Glutamatergic neuron (in vitro differentiated cells): ENCODE measurements at places on chromosomes 4 and X. TPM values are rescaled to one million over a fixed set of nuclear protein-coding genes. Genes with fewer than 3 reads are reported as not detected.

DNA sequence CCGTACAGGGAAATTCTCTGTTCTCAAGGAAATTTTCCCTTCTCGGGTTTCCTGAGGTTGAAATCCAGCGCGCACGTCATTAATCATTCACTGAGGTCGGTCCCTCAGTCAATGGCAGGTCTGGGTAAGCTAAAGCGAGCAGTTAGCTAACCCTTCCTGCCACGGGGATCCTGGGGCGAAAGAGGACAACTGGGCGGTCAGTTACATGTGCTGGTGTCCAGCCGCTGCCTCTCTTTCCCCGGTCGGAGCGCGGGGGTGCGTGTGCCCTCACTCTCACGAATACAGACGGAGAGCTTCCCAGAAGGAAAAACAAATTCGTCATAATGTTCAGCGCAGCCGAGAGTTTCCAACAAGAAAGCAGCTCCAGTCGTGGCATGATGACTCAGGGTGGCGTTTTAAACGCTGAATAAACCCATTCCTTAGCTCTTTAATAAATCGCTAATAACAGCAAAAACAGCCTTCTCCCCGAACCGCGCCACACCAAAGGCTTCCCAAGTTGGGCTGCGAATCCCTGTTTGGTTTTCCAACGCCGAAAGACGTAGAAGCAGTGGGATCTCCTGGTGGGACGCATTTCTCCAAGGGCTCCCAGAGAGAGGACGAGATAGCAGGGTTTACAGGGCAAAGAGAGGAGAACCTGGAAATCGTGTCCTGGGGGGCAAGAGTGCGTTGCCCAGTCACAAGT is 752 bp upstream of the FGF5 start:
- peaks cover 42% of the 10 kb centered on the region for H3K27me3 ChIP-seq
- no peak overlapping the region for H3K27ac ChIP-seq
- H3K4me3 ChIP-seq, result peak overlapping the region; percentile 96
- H3K4me1 ChIP-seq, result peaks cover 14% of the 10 kb centered on the region
- no peaks in the 10 kb centered on the region for H3K36me3 ChIP-seq

DNA sequence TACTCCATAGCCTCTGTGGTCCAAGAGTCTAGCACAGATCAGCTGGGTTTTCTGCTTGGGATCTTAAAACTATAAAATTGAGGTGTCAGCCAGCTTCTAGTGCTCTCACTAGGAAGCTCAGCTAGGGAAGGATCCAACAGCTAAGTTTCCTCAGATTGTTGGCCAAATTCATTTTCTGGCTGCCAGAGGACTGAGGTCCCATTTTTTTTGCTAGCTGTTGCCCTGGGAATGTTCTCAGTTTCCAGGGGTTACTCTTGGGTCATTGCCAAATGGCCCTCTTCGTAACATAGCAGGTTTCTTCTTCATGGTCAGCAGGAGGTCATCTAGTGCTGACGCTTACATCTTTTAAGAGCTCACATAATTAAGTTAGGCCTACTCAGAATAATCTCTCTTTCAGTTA is 2178.2 kb downstream of the ARAP2 start:
- no peaks in the 10 kb centered on the region for H3K27me3 ChIP-seq
- H3K4me1 ChIP-seq, result no peaks in the 10 kb centered on the region
- no peak overlapping the region for H3K4me3 ChIP-seq
- no peak for DNase-seq
- no peak overlapping the region for H3K27ac ChIP-seq
- H3K36me3 ChIP-seq, result no peaks in the 10 kb centered on the region

GPR82 gene
- total RNA-seq, result not detected

DNA sequence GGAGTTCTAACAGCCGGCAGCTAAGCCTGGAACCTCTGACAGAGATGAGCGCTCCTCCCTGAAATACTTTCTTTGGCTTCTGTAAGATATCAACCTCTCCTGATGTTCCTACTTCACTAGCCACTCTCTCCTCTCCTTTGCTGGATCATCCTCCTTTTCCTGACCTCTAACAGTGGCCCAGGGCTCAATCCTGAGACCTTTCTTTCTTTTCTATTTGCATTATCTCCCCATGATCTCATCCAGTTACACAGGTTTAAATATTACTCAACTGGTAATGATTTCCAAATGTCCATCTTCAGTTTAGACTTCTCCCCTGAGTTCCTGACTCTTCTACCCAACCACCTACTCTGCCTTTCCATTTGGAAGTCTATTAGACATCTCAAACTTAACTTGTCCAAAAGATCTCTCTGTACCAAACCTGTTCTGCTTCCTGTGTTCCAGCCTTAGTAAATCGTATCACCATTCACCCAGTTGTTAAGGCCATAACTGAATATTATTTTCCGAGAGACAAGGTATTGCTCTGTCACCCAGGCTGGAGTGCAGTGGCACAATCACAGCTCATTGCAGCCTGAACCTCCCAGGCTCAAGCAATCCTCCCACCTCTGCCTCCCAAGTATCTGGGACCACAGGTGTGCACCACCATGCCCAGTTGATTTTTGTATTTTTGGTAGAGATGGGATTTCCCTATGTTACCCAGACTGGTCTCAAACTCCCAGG is 41.1 kb downstream of the RFC1 start:
- no peaks in the 10 kb centered on the region for H3K4me1 ChIP-seq
- H3K27ac ChIP-seq, result no peak overlapping the region
- H3K27me3 ChIP-seq, result no peaks in the 10 kb centered on the region
- no peaks in the 10 kb centered on the region for H3K36me3 ChIP-seq
- DNase-seq, result no peak

GRCh38 chrX:15931362-15931761 is 76.7 kb upstream of the AP1S2 start:
- H3K4me1 ChIP-seq, result peaks cover 10% of the 10 kb centered on the region
- H3K27me3 ChIP-seq, result peaks cover 3% of the 10 kb centered on the region
- no peaks in the 10 kb centered on the region for H3K36me3 ChIP-seq
- H3K27ac ChIP-seq, result no peak overlapping the region
- H3K4me3 ChIP-seq, result no peak overlapping the region

EDA gene
- total RNA-seq, result 1.7 TPM

PF4V1 gene
- total RNA-seq, result not detected

TEX13B gene
- total RNA-seq, result not detected

MAD2L1 gene
- total RNA-seq, result 13.7 TPM

DNA sequence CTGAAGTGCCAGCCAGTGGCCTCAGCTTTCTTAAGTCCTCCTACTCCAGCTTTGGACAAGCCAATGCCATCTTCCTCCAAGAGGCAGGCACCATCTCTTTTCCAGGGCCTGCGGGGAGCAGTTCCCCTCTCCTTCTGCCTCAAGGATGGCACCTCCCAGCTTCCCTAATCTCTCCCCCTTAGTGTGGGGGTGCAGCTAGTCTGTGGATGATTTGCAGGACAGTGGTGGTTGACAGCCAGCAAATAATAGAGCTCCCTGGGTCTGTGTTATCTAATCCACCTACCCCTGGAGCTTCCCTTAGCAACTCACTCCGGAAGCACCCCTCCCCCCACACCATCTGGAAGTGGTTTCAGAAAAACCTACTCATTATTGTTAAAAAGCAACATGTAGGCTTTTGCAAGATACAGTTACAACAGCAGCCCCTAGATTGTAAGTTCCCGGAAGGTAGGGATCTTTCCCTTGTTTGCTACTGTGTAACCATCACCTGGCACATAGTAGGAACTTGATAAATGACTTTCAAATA is 247.1 kb downstream of the BCOR start:
- no peaks in the 10 kb centered on the region for H3K27me3 ChIP-seq
- H3K27ac ChIP-seq, result no peak overlapping the region
- DNase-seq, result no peak
- H3K4me1 ChIP-seq, result peaks cover 22% of the 10 kb centered on the region
- no peaks in the 10 kb centered on the region for H3K36me3 ChIP-seq

DDIT4L gene
- not detected for total RNA-seq

DNA sequence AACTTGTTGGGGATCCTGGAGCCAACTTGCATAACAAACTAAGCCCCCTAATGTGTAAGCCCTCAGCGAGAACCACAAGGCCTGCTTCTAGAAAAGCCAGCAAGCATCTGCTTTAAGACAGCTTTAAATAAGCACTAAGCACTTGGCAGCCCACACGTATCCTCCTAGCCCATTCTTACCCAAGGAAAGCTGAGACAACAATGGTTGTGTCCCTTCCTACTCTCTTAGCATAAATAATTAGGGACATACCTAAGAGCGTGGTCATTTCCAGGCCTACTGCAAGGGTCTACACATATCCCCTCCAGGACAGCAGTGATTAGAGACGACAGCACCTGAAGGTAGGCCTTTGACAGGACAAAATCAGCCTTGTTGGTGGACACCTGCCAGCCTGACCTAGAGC is 322.8 kb upstream of the PPARGC1A start:
- no peak overlapping the region for H3K4me3 ChIP-seq
- H3K36me3 ChIP-seq, result no peaks in the 10 kb centered on the region
- no peak overlapping the region for H3K27ac ChIP-seq
- H3K4me1 ChIP-seq, result no peaks in the 10 kb centered on the region
- DNase-seq, result no peak
- H3K27me3 ChIP-seq, result no peaks in the 10 kb centered on the region

GRCh38 chr4:3829956-3830773 is 64.0 kb downstream of the ADRA2C start:
- H3K27ac ChIP-seq, result no peak overlapping the region
- peaks cover 1% of the 10 kb centered on the region for H3K4me1 ChIP-seq
- no peak for DNase-seq
- H3K27me3 ChIP-seq, result peaks cover 5% of the 10 kb centered on the region
- no peaks in the 10 kb centered on the region for H3K36me3 ChIP-seq

- peaks cover 8% of the 10 kb centered on the region for H3K27me3 ChIP-seq
- H3K4me1 ChIP-seq, result peaks cover 2% of the 10 kb centered on the region
Measured at GRCh38 chrX:54808109-54808604, 612 bp downstream of the MAGED2 start.

GRCh38 chr4:122548452-122548851 is 72.4 kb downstream of the IL21 start:
- no peaks in the 10 kb centered on the region for H3K27me3 ChIP-seq
- no peak overlapping the region for H3K27ac ChIP-seq
- DNase-seq, result no peak
- no peaks in the 10 kb centered on the region for H3K36me3 ChIP-seq
- H3K4me3 ChIP-seq, result no peak overlapping the region

DNA sequence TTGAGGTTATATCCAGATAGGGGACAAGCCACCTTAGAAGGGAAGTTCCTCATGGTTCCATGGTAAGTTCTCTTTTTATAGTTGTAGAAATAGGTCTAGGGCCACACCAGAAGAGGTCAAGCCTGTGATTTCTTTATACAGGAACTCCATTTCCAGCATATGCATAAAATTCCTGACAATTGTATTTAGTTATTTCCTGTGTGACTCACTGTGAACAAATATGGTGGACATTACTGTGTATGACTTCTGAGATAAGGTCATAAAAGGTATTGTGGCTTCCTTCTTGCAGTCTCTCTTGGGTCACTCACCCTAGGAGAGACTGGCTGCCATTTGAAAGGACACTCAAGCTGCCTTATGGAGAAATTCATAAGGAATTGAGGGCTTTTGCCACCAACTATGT is 2.2 kb upstream of the C4orf36 start:
- H3K4me3 ChIP-seq, result no peak overlapping the region
- DNase-seq, result no peak
- no peaks in the 10 kb centered on the region for H3K36me3 ChIP-seq
- no peak overlapping the region for H3K27ac ChIP-seq
- H3K27me3 ChIP-seq, result peaks cover 1% of the 10 kb centered on the region
- H3K4me1 ChIP-seq, result no peaks in the 10 kb centered on the region

DNA sequence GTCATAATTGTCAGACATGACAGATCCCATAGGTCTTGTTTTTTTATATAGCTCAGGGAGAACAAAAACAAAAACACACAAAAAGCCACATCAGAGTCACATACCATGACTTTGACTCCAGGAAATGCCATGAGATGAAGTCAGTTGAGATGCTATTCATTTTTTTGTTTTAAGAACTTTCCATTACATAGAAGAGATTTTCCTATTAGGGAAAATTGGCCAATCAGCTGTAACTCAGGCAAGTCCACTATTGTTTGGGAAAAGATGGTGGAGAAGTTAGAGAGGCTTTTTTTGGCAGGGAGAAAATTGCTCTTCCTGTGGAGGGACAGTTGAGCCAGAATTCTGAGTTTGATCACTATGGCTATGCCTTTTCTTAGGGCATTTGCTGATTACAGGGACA is 72.6 kb downstream of the SMARCA5 start:
- H3K4me1 ChIP-seq, result no peaks in the 10 kb centered on the region
- no peak for DNase-seq
- peaks cover 3% of the 10 kb centered on the region for H3K27me3 ChIP-seq
- H3K4me3 ChIP-seq, result no peak overlapping the region
- H3K36me3 ChIP-seq, result peaks cover 4% of the 10 kb centered on the region

DNA sequence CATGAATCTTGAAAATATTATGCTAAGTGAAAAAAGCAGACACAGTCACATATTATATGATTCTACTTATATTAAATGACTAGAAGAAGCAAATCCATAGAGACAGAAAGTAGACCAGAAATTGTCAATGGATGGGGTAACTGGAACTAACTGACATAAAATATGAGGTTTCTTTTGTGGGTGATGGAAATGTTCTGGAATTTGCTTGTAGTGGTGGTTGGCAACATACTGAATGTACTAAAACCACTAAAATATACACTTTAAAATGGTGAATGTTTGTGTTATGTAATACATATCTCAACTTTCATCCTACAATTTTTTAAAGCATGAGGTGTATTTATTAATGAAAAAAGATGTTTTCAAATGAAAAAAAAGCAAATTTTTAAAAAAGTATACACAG is 14.7 kb downstream of the CNOT6L start:
- H3K27me3 ChIP-seq, result no peaks in the 10 kb centered on the region
- no peaks in the 10 kb centered on the region for H3K4me1 ChIP-seq
- no peaks in the 10 kb centered on the region for H3K36me3 ChIP-seq
- no peak for DNase-seq

HSFX3 gene
- not detected for total RNA-seq

- no peaks in the 10 kb centered on the region for H3K4me1 ChIP-seq
- H3K27me3 ChIP-seq, result peaks cover 2% of the 10 kb centered on the region
- no peak for DNase-seq
- no peak overlapping the region for H3K4me3 ChIP-seq
- no peaks in the 10 kb centered on the region for H3K36me3 ChIP-seq
Measured at GRCh38 chr4:123987408-123987807, 590.8 kb downstream of the SPRY1 start.

TMSB15A gene
- total RNA-seq, result 213 TPM

DNA sequence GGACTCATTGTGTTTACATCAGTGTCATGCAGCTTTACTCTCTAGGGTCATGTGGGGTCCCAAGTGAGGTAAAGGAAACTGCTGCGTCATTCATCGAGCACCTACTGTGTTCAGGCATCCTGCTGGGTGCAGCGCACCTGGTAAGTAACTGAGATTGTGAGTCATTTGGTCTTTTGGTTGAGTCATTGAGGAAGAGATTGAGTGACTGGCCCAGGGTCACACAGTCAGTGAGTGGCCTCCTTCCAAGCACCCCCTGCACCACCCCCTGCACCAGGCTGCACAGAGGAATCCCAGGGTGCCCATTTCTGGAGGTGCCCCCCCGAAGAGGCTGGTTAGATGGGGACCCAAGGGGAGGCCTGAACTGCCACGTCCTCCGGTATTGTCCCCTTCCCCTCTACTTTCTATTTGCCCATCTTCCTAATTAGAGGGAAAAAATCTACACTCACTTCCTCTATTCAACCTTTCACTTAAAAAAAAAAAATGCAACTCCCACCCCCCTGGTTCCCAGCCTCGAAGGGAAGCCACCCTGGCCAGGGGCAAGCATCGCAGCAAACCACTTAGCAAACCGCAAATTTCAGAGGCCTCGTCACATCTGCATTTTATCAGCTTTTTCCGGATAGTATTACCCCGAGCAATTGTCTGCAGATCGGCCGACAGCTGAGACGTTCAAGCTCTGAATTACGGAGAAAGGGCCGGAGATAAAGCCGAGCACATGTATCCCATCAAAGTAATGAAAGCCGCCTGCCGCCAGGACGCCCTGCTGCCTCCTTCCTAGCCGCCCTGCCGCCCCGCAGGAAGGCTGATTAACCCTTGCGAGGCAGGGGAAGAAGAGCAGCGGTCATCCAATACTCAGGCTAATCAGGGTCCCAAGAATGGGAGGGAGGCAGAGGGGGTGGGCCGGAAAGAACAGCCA is 96.3 kb upstream of the MSX1 start:
- no peak overlapping the region for H3K27ac ChIP-seq
- peaks cover 7% of the 10 kb centered on the region for H3K27me3 ChIP-seq
- no peak overlapping the region for H3K4me3 ChIP-seq
- H3K4me1 ChIP-seq, result peaks cover 9% of the 10 kb centered on the region
- no peak for DNase-seq
- peaks cover 11% of the 10 kb centered on the region for H3K36me3 ChIP-seq
